ENCODE measurements at places on chromosomes 3 and 15.

DNA sequence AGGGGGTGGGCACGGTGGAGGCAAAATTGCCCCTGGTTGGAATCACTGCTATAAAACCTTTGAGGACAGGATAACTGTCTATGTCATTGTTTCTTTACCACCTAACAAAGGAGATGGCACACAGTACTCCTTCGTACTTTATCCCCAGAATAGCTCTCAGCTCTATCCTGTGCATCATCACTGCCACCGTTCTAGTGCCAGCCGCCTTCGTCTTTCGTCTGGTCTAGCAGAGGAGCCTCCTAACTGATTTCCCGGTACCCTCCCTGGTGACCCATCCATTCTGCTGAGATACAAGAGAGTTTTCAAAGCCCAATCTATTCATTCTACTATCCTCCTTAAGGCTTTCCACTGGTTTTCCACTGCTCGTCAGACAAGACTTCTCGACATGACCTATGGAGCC lies 67.9 kb upstream of the PRICKLE2 start:
- no peak for DNase-seq

GRCh38 chr3:147380977-147381376 lies 25.4 kb downstream of the ZIC4 start:
- no peak for DNase-seq

DNA sequence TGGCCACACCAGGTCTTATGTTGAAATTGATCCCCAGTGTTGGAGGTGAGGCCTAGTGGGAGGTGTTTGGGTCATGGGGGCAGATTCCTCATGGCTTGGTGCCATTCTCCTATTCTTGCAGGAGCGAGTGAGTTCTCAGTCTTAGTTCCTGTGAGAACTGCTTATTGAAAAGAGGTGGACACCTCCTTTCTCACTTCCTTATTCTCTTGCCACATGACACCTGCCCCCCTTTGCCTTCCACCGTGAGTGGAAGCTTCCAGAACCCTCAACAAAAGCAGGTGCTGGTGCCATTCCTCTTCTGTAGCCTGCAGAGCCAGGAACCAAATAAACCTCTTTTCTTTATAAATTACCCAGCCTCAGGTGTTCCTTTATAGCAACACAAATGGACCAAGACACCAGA lies 318.1 kb upstream of the MCTP2 start:
- DNase-seq = no peak

DNA sequence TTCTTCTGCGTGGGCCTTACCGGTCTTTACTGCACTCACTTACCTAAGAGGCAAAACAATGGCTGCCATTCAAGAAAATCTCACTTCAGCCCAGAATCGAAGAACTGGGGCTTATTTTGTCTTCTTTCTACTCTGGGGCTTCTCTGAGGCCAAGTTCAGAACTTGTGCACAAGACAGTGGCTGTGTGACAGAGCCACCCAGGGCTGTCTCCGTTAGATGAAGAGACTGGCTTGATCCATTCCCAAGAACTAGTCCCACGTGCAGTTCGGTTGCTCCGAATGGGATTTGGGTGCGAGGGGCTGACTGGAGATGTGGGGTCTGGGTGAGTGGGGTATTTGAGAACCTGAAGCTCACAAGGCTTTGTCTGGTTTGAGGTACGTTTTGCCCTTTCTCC lies 795 bp upstream of the TCF12 start:
- DNase-seq = peak; percentile 1

GRCh38 chr3:60758831-60759230 lies 492.4 kb downstream of the FHIT start:
- no peak for DNase-seq

- DNase-seq = no peak
Observed at GRCh38 chr3:49124991-49125670, 4.5 kb upstream of the USP19 start.

DNA sequence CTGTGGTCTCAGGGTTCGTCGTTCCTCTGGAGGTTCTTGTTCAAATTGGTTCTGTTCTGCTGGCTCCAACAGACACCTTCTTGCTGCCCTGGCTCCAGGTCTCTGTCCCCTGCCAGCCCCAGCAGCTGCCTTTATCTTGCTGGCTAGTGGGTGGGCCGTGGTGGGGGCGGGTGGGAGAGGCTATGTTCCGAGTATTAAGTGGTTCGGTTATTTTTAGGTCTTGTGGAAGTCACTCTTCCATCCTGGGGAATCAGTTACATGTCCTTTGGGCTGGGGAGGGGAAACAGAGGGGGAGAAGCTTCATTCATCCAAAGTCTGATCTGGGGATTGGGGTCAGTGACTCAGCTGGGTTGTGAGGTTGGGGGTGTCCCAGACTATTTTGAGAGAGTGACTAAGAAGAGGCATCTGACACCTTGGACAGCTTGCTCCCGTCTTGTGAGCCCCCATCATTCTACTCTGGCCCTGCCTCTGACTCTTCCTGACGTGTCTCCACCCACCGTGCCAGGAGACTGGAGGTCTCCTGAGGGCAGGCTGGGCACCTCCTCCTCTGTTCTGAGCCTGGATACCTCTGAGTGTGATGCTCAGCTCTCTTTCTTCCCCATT lies at the start of gene XIRP1:
TSS of gene XIRP1 (minus strand) at position 106 of the 603 bp plus-strand sequence. CDS start 3,150 bp downstream, outside the sequence.
- no peak for DNase-seq

- DNase-seq = no peak
Observed at GRCh38 chr3:168889666-168890065, 773.8 kb downstream of the MECOM start.

- no peak for DNase-seq
Observed at GRCh38 chr3:109943181-109943580, 605.8 kb upstream of the DPPA4 start.

- no peak for DNase-seq
Observed at GRCh38 chr15:43872416-43873020, 45.7 kb downstream of the WDR76 start.

DNA sequence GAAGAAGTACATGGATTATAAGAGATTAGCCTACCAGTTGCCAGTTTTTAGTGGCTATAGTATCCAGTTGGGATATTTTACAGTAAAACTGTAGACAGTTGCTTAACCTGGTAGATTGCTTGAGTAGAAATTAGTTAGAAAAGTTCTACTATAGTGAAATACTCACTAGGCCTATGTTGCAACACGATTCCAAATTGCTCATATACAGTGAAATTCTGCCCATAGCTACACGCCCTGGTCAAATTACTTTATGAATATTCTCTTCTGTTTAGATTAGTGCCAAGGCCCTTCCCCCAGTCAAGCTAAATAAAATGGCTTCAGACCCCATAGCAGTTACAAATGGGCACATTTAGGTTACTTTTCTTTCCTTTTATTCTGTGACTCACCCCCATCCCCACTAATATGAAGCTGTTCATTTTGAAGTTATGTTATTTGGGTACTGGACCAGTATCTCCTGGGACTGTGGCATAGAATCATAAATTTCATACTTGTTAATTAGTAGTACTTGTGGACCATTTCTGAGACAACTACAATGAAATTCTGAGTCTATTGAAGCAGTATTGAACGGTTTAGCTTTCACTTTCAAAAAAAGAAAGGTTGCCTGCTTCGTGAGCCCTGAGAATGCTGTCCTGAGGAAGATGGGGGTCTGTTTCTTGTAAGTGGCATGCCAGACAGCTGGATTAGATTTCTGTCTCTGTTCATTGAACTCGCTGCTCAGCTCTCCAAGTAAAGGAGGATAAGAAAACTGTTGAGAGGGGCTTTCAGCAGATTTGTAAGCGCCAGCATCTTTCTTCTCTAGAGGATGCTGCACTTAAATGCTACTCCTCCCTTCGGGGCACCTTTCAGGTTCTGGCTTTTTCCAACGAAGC lies 65.8 kb upstream of the CFAP20DC start:
- DNase-seq = no peak

- no peak for DNase-seq
Observed at GRCh38 chr3:70277304-70277703, 35.1 kb downstream of the MDFIC2 start.

DNA sequence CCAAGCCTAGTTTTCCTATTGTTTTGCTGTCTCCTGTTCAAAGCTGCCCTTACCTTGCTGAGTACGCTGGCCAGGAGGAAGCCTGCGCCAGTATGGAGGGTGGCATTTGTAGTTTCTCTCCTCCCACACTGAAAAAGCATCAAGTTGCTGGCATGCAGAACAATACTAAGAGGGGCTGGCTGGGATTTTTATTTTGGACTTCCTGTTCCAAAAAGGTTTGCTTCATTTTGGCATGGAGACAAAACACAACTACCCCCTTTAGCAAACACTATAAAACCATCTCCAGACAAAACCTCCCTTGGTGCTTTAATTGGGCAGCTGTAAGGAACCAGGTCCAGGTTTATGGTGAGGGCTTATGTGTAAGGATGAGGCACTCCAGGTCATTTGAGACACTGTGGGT lies 457.6 kb downstream of the PDCD6IP start:
- no peak for DNase-seq

- peak; percentile 10 for DNase-seq
Observed at GRCh38 chr3:128878556-128879124, 780 bp upstream of the ACAD9 start.

- no peak for DNase-seq
Observed at GRCh38 chr3:99429502-99429901, 208.9 kb upstream of the COL8A1 start.

- DNase-seq = no peak
Observed at GRCh38 chr15:36501063-36501678, 78.3 kb upstream of the CDIN1 start.

DNA sequence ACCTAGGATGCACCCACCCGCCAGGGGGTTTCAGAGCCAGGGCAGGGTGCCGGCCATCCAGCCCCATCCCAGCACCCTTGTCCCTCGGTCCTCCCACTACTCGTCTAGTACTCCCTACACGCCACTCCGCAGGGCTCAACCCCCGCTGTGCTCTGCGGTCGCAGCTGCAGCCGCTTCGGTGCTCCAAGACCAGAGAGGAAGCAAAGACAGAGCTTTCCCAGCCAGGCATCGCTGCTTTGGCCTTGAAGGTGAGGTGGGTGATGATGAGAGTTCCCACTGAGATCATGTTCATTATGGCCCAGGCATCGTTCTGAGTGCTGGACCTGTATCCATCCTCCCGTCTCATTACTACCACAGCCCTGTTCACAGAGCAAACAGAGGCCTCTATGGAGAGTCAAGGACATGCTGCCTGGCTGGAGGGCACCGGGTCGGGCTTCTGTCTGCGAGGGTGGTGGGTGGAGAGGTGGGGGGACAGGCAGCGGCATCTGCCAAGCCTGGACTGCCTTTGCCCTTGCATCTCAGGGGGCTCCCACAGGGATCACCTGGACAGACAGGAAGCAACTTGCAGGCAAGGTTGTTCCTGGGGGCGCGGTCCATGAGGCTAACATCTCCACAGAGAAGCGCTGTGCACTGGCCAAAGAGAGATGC lies 66.9 kb downstream of the KLF13 start:
- DNase-seq = no peak

- no peak for DNase-seq
Observed at GRCh38 chr3:10469441-10470119, 35.8 kb downstream of the ATP2B2 start.

DNA sequence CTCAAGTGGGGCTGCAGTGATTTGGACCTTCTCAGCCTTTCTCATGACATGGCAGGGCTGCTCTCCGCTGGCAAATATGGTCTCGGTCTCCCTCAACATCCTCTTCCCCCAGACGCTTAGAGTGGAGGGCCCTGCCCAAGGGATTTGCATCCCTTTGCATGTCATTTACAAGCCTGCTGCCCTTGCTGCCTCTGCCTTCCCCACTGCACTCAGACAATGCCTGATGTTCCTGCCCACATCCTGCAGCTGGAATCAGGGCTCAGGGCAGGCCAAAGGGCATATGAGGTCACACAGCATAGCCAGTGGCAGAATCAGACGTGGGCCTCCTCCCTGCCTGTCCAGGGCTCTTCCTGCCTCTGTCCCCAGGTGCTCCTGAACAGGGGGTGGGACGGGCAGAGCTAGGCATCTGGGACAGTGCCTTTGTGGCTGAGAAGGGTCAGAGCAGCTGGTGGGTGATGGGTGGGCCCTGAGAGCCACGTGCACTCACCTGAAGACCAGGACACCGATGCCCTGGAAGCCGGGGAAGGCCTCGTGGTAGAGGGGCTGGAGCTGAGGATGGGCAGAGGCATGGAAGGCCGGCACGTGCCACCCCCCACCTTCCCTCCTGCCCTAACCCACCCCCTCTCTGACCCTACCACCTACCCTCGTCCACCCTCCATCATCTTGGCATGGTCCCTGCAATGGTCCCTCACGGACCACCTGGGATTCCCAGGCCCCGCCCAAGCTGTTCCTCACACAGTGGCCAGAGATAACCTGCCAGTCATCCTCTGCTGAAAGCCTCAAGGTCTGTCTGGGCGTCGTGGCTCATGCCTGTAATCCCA lies 27.4 kb upstream of the GOLGA6C start:
- no peak for DNase-seq

DNA sequence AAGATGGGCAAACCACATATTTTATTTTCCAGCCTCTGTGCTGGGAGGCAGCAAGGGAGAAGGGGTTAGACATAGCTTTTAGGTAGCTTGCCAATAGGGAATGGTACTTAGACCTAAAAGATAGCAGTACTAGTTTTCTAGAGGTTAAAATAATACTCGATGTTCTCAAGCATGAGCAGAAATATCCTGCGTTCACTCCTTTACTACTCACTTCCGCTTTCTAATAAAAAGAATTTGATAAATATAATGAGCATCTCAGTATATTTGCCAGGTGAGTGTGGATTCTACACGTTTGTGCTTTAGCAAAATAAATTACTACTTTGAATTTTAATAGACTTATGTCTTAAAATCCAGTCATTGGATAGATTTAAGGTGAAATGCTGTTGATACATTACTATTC lies 39.4 kb upstream of the CD47 start:
- DNase-seq = no peak

GRCh38 chr3:13487403-13487802 lies 7.3 kb downstream of the HDAC11 start:
- no peak for DNase-seq

DNA sequence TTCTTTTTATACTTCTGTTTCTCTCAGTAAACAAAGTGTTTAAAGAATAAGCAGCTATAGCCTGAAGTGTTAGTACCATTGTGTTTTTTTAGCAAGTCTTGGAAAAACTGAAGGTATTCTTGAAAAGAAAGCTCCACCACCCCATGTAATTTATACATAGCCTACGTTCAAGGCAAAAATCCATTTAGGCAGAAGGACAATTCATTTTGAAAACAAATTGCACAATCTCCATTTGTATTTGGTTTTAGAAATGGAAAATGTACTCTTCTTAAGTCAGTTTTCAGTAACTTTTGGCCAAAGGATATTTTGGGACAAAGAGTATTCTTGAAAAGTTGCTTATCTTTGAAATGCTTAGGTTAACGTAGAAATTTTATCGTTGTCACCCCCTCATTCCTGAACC lies 34.5 kb downstream of the PTPRG start:
- DNase-seq = no peak

- no peak for DNase-seq
Observed at GRCh38 chr3:57977818-57978235, 30.4 kb upstream of the FLNB start.

GRCh38 chr15:23594252-23594770 lies 28.8 kb downstream of the MKRN3 start:
- DNase-seq = no peak

- no peak for DNase-seq
Observed at GRCh38 chr3:150351398-150351797, 56.7 kb upstream of the TSC22D2 start.

DNA sequence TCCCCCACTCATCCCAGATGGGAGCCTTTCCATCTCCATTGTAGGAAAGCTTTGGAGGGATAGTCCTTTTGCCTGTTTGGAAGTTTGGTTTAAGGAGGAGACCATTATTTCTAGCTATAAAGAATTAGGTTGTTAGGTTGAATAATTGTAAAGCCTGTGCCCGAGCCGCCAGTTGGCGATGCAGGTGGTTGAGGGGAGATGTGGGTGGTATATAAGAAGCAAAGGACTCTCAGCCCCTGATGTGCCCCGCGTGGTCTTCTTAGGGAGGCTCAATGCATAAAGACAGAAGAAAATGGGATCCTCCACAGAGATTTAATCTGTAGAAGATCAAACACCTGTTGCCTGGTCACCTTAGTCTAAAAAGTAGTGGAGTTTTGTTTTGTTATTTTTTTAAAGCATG lies 55.7 kb downstream of the CHDH start:
- no peak for DNase-seq

Data from stimulated activated CD4-positive, alpha-beta T cell treated with anti-CD3 and anti-CD28 coated beads, Interleukin-1b, Interleukin-23, amount 100 ng/mL, for 24 hours (primary cell).